ENCODE measurements at places on chromosomes 3 and 15. TPM values are rescaled to one million over a fixed set of nuclear protein-coding genes. Genes with fewer than 3 reads are reported as not detected.

- DNase-seq, result no peak
These were observed 27.8 kb downstream of the WNT7A start for GRCh38 chr3:13851997-13852637.

DNA sequence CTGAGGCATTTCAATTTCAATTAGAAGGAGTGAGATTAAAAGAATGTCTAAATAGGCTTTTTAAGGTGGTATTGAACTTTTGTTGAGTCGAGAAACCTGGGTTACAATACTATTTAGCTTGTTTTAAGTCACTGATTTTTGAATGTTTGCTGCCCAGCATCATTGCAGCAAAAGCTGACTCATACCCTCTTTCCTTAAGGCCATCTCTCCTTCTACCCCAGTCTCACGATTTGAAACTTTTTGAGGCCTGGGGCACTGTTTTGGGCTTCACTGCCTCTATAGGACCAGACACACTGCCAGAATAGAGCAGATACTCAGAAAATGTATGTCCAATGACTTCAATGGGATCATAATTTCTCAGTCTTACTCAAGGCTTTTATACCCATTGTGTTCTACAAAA, 319.6 kb upstream of the TGFBR2 start:
- DNase-seq, result no peak

- no peak for DNase-seq
These were observed 8.3 kb downstream of the PSTPIP1 start for GRCh38 chr15:77002954-77003912.

GRCh38 chr15:35306361-35306981, 221.4 kb upstream of the NANOGP8 start:
- peak; percentile 79 for DNase-seq

DNA sequence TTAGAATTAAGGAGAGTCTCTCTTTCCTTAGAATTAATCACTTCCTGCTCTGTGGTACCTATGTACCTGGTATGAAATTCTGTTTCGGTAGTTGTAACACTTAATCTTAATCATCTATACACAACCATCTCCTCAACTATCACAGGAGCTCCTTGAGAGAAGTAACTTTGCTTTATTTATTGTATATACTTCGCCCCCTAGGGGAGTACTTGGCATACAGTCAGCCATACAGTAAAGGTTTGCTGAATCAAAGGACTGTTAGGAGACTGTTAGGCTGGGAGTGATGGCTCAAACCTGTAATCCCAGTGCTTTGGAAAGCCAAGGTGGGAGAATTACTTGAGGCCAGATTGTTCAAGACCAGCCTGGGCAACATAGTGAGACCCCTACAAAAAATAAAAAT, 44.7 kb downstream of the RORA start:
- DNase-seq, result no peak

- DNase-seq, result no peak
These were observed 199.7 kb downstream of the ARRDC4 start for GRCh38 chr15:98160236-98160635.

DNA sequence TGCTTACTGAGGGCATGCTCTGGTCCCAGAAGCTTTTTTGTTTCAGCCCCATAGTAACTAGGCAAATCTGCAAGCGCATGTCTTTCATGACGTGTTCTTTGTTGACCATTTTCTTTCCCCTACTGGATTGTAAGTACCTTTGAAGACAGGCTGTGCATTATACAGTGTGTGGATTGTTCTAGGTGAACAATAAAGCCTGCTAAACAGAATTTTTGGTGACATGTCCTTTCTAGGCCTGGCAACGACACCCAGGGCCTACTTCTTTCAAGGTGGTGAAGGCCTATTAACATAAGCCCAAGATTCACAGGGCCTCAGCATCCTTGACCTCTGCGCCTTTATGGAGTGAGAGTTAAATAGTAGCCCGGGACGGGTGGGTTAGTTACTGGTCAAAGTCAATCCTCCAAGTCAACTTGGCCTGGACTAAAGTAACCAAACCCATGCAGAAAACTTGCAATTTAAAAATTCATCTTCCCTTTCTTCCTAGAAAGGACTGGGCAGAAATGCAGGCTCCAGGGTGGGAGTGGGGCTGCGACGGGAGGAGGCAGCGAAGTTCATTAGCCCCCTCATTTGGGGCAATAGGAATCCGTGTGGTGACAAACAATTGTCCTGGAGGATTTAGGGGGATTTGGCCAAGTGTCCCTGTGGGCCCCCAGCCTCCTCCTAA, 37.6 kb upstream of the TRIM71 start:
- no peak for DNase-seq

DNA sequence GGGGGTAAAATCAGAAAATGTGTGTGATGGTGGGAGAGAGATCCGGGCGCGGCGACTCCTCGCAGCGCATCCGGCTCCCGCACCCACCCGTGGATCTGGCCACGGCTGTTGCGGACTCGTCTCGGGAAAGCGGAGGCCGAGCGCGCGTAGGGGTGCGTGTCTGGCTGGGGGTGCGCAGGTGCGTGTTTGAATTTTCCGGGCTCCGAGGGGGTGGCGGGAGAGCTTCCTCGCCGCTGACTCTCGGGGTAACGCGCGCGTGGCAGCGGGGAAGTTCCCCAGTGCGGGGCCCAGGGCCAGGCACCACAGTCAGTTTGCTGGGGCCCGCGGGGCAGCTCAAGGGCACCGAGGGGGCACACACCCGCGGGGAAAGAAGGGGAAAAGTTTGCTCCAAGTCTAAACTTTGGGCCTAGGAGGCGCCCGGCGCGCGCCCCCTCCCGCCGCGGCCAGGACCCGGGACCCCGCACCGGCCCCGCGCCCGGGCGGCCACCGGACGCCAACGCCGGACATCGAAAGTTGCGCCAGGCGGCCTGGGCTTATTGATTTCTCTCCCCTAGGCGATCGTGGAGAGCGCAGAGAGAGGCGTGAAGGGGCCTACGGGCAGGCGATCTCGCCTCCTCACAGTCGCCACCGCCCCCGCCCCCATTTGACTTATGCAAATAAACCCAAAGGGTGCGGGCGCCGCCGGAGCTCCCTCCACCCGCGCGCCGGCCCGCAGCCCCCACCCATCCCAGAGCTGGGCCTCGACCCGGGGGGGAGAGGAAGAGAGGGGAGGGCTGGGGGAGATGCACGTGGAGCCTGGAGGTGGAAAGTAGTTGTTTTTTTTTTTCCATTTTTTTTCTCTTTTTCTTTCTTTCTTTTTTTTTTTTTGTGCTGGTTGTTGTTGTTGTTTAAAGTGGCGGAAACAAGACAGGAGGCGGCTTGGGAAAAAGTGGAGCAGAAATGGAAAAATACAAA, 639 bp downstream of the FOXP1 start:
- peak; percentile 84 for DNase-seq

- no peak for DNase-seq
These were observed 6.9 kb downstream of the PLXND1 start for GRCh38 chr3:129599607-129600006.

GRCh38 chr3:127036209-127037020, 53.5 kb downstream of the PLXNA1 start:
- no peak for DNase-seq

GRCh38 chr3:151877269-151877668, 3.8 kb downstream of the SUCNR1 start:
- no peak for DNase-seq

GRCh38 chr3:116951610-116952009, 242.0 kb downstream of the TUSC7 start:
- no peak for DNase-seq

- no peak for DNase-seq
These were observed 281.9 kb upstream of the LRRFIP2 start for GRCh38 chr3:37456270-37456708.

DNA sequence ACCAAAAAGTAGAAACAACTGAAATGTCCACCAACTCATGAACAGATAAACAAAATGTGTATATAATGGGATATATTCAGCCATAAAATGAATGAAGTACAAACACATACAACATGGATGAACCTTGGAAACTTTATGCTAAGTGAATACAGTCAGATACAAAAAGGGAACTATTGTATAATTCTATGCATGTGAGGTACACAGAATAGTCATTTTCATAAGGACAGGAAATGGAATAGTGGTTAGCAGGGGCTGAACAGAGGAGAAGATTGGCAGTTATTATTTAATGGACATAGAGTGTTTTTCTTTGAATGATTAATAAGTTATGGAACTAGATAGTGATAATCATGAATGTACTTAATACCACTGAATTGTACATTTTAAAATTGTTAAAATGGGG, 20.0 kb upstream of the TRANK1 start:
- no peak for DNase-seq

- DNase-seq, result peak; percentile 32
These were observed 76.7 kb downstream of the CBLB start for GRCh38 chr3:105791919-105792786.

DNA sequence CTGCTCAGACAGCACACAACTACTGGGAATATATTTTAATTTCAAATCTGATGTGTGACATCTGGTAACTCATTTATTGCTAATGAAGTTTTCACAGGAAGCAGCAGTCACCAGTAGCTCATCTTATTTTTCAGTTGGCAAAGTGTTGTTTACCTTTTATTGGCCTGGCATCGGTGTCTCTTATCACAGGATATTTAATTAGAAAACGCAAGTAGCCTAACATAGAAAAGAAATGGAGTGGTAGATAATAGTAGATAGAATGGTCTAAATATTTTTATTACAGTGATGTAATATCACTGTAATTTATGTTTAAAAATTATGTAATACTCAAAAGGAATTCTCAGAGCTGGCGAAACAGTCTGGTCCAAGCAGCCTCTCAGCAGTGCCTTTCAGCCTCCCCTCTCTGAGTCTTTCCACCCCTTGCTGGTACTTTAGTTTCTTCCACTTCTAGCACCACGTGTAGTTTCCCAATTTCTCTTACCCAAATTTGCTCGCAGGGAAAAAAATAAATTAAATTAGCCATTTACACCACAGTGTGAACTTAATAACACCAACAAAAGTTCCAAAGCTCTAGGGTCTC, 31.9 kb downstream of the AGTR1 start:
- DNase-seq, result no peak

GRCh38 chr3:121330634-121331033, 215.2 kb downstream of the POLQ start:
- DNase-seq, result no peak

GRCh38 chr3:13546667-13547171, 2.2 kb upstream of the FBLN2 start:
- peak; percentile 60 for DNase-seq

GRCh38 chr15:36334059-36334458, 245.4 kb upstream of the CDIN1 start:
- no peak for DNase-seq

KLF13 gene
- total RNA-seq, result 35.4 TPM

NR1I2 gene
- 7.0 TPM for total RNA-seq

CPN2 gene
- 3.5 TPM for total RNA-seq

CKMT1B gene
- total RNA-seq, result 4.3 TPM

XCR1 gene
- total RNA-seq, result 0.27 TPM

FRMD4B gene
- 20.7 TPM for total RNA-seq

C15orf39 gene
- total RNA-seq, result 11.4 TPM

PLSCR4 gene
- total RNA-seq, result 25.9 TPM

SPINT1 gene
- total RNA-seq, result 197 TPM

SSUH2 gene
- total RNA-seq, result 19.7 TPM

IL17RB gene
- total RNA-seq, result 19.5 TPM

ROBO1 gene
- total RNA-seq, result 50.1 TPM

FSIP1 gene
- 0.60 TPM for total RNA-seq

LPCAT4 gene
- total RNA-seq, result 13.5 TPM
